ENCODE measurements at places on chromosomes 3 and 15. TPM values are rescaled to one million over a fixed set of nuclear protein-coding genes. Genes with fewer than 3 reads are reported as not detected.

Gene RFT1
- 8.6 TPM for total RNA-seq

Gene LEKR1
- 2.5 TPM for total RNA-seq

Gene WDR93
- 0.12 TPM for total RNA-seq

DNA sequence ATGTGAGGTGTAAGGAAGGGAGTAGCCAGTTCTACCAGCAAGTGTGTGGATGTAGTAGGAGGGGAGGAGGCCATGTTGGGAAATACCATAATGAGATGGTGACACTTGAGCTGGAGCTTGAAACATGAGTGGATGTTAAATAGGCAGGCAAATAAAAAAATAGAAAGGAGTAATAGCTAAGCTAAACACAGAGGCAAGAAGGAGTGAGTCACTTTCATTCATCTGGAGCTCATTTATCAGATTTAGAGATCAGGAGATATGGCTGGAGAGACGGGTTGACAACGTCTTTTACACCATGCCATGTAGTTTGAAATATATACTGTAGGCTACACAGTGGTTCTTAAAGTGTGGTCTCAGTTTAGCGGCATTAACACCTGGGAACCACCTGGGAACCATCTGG, 390.5 kb downstream of the DIPK2A start:
- DNase-seq, result no peak

GRCh38 chr15:48002767-48003166, 118.0 kb upstream of the SLC24A5 start:
- DNase-seq, result no peak

Gene ECE2
- total RNA-seq, result not detected

DNA sequence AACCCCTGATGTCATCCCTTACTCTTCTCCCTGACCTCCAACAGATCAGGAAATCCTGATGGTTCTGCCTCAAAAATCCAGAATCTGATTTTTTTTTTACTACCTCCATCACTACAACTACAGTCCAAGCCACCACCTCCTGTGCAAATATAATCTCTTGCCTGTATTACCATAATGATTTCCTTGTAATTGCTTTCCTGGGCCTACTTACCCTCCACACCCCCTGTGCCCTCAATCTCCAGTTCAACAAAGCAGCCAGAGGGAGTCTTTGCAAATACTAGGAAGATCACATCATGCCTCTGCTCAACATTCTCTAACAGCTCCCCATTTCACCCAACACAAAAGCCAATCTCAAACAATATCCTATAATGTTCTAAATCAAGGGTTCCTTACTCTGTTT, 159.9 kb downstream of the FMN1 start:
- DNase-seq, result no peak

- DNase-seq, result no peak
Observed at GRCh38 chr15:71780115-71780976, 30.0 kb upstream of the NR2E3 start.

DNA sequence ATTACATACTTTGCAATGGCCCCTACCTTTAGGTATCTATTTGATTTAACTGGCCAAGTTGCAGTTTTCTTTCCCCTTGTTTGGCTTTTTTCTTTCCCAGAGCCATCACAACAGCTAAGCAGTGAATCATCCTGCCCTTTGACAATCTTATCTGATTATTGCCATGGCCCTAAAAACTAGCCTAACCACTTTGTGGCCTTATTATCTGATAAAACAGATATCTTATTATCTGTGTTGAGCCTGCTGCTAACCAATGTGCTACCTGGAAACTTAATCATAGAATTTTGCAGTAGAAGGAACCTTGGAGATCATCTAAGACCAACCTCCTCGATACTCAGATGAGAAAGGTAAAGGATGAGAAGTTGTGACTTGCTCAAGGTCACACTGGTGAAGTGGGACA, 37.1 kb downstream of the EIF4E3 start:
- DNase-seq, result no peak

DNA sequence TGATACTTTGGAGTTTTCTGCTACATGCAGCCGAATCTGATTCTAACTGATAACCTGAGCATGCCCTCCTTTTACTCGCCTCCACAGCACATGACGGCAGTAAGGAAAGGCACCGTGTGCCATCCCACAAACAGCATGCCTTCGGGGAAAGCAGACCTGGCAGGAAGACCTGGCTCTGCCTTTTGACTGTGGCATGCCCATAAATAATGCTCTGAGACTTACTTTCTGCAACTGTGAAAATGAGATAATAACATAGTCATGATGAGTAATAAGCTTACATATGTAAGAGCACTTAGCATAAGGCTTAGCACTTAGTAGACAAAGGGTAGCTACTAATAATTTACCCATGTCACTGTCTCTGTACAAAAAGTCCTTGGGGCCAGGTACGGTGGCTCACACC, 32.9 kb downstream of the MTHFS start:
- no peak for DNase-seq

GRCh38 chr3:63565220-63565619, 87.3 kb upstream of the SNTN start:
- DNase-seq, result no peak

DNA sequence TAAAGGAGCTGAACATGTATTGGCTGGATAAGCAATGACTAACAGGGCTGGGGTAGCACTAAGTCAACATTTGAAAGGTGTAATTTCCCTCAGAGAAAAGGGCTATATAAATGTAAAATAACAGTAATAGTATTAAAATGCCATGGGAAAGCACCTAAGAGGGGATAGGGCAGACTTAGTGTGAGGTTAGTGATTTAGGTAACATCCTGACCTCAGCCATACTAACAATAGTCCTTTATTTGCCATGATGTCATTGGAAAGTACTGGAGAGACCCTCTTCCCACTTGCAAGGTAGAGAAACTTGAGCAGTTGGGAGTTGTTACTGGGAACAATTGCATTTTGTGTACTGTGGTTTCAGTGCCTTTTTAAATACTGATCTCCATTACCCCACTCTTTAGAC, 103.4 kb downstream of the LSAMP start:
- DNase-seq, result no peak

GRCh38 chr15:100332231-100332630, 9.5 kb downstream of the ADAMTS17 start:
- peak; percentile 43 for DNase-seq

- DNase-seq, result no peak
Observed at GRCh38 chr3:16011376-16011775, 163.1 kb upstream of the GALNT15 start.

DNA sequence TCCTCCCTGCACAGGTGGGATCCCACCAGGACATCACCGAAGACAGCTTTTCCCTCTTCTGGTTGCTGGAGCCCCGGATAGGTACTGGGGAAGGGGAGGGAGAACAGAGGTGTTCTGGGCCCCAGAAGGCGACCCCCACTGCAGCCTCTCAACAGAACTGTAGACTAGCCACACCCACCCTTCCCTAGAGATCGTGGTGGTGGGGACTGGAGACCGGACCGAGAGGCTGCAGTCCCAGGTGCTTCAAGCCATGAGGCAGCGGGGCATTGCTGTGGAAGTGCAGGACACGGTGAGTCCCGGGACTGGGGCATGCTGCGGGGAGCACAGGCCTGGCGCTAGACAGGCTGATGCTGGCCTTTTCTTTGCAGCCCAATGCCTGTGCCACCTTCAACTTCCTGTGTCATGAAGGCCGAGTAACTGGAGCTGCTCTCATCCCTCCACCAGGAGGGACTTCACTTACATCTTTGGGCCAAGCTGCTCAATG, 809 bp downstream of the NDUFAF3 start:
- DNase-seq, result no peak

DNA sequence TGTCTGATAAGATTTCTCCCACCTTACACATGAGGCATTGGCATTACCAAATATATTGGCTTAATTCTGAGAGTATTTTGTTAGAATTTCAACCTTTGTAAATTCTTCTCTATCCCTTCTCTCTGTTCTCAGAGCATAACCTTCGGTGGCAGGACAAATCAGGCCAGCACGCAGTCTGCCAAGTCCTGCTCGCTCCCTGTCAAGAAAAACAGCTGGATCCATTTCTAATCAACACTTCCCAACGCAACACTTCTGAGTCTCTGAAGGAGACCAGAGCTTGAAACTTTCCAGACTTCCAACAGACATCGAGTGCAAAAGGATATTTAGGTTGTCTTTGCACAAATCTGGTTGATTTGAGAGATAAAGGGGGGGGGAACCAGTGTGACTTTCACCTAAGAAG, 125.7 kb downstream of the SV2B start:
- DNase-seq, result no peak

Gene KAT2B
- 32.5 TPM for total RNA-seq

Gene HPS3
- 11.3 TPM for total RNA-seq

GRCh38 chr3:143464850-143465249, 345.3 kb downstream of the CHST2 start:
- DNase-seq, result no peak

Gene PDZRN3
- total RNA-seq, result 29.9 TPM

Gene IMPG2
- total RNA-seq, result 0.11 TPM

Gene SLC51B
- not detected for total RNA-seq

DNA sequence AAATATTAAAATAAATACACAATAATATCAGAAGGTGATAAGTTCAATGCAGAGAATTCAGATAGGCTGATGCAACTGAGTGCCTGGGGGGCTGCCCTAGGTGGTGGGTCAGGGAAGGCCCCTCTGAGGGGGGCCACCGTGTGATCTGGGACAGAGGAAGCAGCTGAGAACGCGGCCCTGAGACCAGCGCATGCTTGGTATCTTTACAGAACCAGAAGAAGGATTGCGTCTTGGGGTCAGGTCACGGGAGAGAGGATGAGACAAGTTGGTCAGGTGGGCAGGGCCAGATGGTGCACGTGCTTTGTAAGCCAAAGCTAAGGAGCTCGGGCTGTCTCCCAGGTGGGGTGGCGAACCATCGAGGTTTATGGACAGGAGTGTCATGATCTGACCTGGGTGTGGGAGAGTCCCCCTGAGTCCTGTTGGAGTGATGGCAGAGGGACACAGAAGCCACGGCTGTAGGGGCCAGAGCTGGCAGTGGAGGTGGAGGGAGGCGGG, 121.2 kb downstream of the ETFA start:
- DNase-seq, result no peak

GRCh38 chr15:33545866-33546265, 235.1 kb downstream of the RYR3 start:
- no peak for DNase-seq

Gene PSMD6
- 72.4 TPM for total RNA-seq

DNA sequence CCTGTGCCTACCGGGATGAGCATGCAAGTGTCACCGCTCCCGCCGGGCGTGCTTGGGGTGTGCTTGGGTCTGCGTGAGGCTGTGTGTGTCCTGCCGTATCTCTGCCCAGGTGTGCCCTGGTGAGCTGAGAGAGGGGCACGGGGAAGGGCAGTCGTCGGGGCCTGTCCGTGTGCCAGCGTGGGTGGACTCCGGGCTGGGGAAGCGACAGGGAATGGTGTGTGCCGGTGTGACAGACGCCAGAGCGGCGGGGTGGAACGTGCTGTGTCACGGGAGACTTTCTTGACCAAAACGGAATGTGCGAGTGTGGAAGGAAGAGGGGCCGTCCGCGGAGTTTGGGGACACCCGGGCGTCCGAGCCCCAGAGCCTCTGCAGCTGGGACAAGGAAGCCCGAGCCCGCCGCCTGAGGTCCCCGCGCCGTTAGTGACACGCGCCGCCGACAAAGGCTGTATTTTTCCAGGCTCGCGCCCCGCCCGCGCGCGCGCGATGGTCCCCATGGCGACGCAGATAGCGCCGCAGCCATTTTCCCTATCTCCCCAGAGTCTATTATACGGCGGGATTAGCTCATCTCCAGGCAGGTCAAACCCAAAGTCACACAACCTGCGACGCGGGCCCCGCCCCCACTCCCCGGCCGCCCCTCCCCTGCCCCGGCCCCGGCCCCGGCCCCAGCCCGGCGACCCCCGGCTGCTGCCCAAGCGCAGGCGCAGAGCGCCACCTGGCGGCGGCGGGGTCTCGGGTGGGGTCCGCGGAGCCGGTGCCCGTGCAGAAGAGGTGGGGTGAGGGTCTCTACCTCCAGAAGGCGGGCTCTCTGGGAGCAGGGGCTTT, 4.5 kb upstream of the GATA2 start:
- peak; percentile 49 for DNase-seq

DNA sequence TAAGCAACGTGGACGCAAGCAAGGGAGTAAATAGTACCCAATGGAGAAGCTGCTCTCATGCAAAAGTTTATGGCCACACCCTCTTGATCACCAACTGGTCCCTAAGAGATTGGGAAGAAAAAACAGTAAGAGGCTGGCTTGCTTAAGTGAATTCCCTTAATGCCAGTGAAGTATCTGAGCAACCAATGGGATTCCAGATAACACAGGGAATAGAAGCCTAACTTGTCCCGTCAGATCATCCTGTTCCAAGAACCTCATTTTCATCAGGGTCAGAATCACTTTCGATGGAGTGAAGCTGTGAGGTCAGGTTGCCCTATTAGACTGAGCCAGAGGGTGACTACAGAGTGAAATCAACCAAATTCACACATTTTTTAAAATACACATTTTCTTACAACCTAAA, 104.3 kb downstream of the CD47 start:
- DNase-seq, result no peak

- DNase-seq, result no peak
Observed at GRCh38 chr15:96411056-96412031, 80.8 kb downstream of the NR2F2 start.

- no peak for DNase-seq
Observed at GRCh38 chr15:75056036-75056435, 32.6 kb downstream of the PPCDC start.

- no peak for DNase-seq
Observed at GRCh38 chr3:156582532-156583183, 27.7 kb upstream of the SSR3 start.

- no peak for DNase-seq
Observed at GRCh38 chr15:62951481-62951880, 91.1 kb upstream of the TPM1 start.

Gene PRR20G
- total RNA-seq, result not detected

All from lower leg skin (tissue), 4 donors.